ENCODE measurements at places on chromosomes 7 and 10. TPM values are rescaled to one million over a fixed set of nuclear protein-coding genes. Genes with fewer than 3 reads are reported as not detected.

DNA sequence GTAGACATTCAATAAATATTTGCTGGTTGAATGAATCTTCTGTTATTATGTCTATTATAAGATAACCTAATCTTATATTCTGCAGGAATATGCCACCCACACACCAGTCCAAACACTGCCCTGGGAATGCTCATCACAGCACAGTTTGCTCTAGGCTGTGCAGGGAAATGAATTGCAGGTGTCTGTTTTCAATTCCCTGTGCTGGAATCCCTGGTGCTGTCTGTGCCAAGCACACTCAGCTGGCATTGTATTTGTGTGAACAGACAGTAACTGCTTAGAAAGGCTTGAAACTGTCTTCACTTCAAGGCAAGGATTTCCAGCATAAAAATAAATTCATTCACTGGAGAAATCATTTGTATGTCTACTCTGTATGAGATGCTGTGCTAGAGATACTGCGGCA lies 20.2 kb downstream of the ATOH7 start:
- DNase-seq: no peak

DNA sequence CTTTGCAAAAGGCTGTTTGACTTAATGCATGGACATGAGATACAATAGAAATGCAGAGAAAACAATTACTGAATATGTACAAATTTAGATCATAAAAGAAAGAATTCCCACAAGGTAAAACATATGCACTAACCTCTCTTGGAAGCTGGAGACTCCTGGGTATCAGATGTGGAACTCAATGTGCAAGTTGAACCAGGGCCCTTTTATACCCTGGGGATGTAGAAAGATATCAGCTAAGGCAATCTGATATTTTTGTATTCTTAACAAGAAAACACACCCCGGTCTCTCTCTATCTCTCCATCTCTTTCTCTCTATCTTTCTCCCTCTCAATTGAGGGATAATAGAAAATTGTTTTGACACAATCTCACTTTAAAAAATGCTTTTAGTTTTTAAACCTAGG lies at the start of gene IDI2:
Gene IDI2 (minus strand): TSS at position 177 of the 400 bp plus-strand sequence. CDS start 1,136 bp downstream, outside the sequence.
- no peak for DNase-seq

SPDYE9 gene
- total RNA-seq: not detected

PDE1C gene
- 17.8 TPM for total RNA-seq

CFTR gene
- total RNA-seq: 0.16 TPM

TMEM196 gene
- 10.1 TPM for total RNA-seq

UPK3BL2 gene
- 1.4 TPM for total RNA-seq
